ENCODE measurements at places on chromosomes 5 and 9.

GRCh38 chr9:134358026-134358661 lies 31.9 kb downstream of the RXRA start:
- DNase-seq, result no peak
- H3K27ac ChIP-seq, result no peak overlapping the region
- H3K4me1 ChIP-seq, result no peaks in the 10 kb centered on the region
- H3K27me3 ChIP-seq, result no peaks in the 10 kb centered on the region

DNA sequence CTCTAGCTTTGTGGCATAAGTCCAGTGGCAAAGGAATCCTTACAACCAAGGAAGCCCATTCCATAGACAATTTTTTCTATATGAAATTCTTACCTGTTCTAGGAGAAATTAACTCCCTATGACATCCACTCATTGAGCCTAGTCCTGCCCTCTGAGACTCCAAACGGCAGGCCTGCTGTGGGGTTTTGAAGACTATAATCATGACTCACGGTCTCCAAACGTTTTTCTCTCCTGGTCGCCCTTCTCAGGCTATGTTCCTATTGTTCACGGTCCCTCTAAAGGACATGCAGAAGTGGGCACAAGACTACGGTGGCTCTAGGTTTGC lies 611 bp downstream of the EXOSC3 start:
- peaks cover 29% of the 10 kb centered on the region for H3K4me1 ChIP-seq
- H3K27ac ChIP-seq, result peak overlapping the region; percentile 96
- H3K4me3 ChIP-seq, result peak overlapping the region; percentile 98
- no peaks in the 10 kb centered on the region for H3K27me3 ChIP-seq

- no peaks in the 10 kb centered on the region for H3K4me1 ChIP-seq
- peaks cover 1% of the 10 kb centered on the region for H3K27me3 ChIP-seq
- no peak for DNase-seq
- no peaks in the 10 kb centered on the region for H3K36me3 ChIP-seq
Measured at GRCh38 chr5:78586251-78586650, 62.3 kb downstream of the LHFPL2 start.

DNA sequence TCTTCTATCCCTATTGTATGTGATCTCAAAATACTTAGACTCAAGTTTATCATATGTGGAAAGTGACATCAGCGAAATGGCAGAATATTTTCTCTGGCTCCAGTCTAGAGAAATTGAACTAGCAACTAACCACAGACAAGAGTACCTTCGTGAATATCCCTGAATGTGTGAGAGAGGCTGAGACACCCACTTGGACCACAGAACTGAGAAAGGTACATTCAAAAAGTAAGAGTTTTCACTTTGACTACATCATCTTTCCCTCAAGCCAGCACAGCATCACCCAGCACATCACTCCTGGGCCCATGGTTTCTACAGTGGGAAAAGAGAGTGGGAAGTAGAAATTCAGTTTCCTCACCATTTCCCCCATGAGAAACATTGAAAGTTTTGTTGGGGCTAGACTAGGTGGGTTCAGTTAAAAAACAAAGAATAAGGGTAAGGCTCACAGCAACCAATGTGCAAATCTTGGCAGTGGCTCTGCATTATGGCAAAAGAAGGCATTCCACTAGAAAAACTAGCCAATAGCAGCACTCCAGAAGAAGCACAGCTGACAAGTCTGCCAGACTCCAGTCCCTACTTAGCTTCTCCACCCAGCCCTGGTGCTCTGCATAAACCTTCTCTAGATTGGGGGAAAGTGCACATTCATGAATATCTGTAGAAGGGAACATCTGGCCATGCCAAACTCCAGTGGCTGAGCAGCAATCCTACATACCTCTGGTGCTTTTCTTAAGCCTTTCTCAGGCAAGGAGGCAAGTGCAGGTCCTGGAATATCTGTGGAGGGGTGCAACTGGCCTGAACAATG lies 225.6 kb upstream of the VLDLR start:
- no peak overlapping the region for H3K4me3 ChIP-seq
- H3K36me3 ChIP-seq, result no peaks in the 10 kb centered on the region
- H3K27me3 ChIP-seq, result peaks cover 2% of the 10 kb centered on the region
- H3K27ac ChIP-seq, result no peak overlapping the region

DNA sequence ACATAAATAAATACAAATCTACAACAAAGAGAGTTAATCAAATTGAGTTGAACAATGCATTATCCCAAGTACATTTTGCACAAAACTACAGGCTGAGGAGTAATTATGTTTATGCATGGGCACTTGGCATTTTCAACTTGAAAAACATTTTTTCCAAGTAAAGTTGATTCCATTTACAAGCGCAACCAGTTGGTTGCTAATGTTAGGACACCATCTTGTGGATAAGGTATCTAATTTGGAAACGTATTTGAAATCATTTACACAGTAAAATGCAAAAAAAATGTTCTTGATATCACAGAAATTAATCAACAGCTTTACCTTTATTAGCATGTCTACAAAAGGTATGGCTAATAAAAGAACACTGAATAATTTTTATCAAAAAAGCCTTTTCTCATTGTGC lies 18.8 kb downstream of the FTMT start:
- no peaks in the 10 kb centered on the region for H3K27me3 ChIP-seq
- no peak for DNase-seq
- H3K4me1 ChIP-seq, result no peaks in the 10 kb centered on the region
- no peak overlapping the region for H3K4me3 ChIP-seq

DNA sequence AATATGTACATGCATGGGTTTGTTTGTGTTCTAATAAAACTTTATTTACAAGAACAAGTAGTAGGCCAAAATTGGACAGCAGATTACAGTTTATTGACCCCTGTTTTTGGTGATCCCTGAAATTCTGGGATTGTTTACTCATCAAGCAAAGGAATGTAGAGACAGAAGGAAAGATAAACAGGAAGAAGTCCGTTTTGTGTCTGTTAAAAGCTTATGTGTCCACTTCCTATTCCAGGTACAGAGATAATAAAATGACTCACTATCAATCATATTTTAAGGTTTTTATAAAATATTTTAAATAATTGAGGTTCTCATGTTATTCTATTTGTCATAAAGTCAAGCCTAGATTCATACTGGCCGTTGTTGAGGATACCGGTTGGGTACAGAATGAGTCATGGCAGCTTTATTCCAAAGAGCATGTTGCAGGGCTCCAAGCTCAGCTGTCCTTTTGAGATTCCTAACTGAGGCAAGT lies 214.9 kb upstream of the DAB2 start:
- DNase-seq, result no peak
- peaks cover 17% of the 10 kb centered on the region for H3K27me3 ChIP-seq
- H3K4me1 ChIP-seq, result no peaks in the 10 kb centered on the region
- no peaks in the 10 kb centered on the region for H3K36me3 ChIP-seq
- no peak overlapping the region for H3K27ac ChIP-seq
- H3K4me3 ChIP-seq, result no peak overlapping the region

GRCh38 chr9:112252194-112252593 lies 77.1 kb upstream of the SUSD1 start:
- H3K4me3 ChIP-seq, result no peak overlapping the region
- no peak overlapping the region for H3K27ac ChIP-seq
- peaks cover 51% of the 10 kb centered on the region for H3K36me3 ChIP-seq
- H3K27me3 ChIP-seq, result no peaks in the 10 kb centered on the region
- H3K4me1 ChIP-seq, result peaks cover 26% of the 10 kb centered on the region

- H3K4me1 ChIP-seq, result no peaks in the 10 kb centered on the region
- no peaks in the 10 kb centered on the region for H3K36me3 ChIP-seq
- DNase-seq, result no peak
- H3K27ac ChIP-seq, result no peak overlapping the region
- H3K4me3 ChIP-seq, result no peak overlapping the region
Measured at GRCh38 chr9:107585465-107585864, 95.9 kb upstream of the KLF4 start.

Data from activated T-helper 2 cell treated with anti-CD3 and anti-CD28 coated beads, Interferon-gamma antibody, Interleukin-2, Interleukin-4, amounts not matched to agents 10 μg/mL and 5 μg/mL and 100 μg/mL, durations not matched to agents 14 hours and 24 hours and 36 hours (primary cell).